NCI-H187 treated with DMSO at 0.1 percent for 48 hours (cell line): ENCODE measurements at places on chromosomes 3 and 15.

DNA sequence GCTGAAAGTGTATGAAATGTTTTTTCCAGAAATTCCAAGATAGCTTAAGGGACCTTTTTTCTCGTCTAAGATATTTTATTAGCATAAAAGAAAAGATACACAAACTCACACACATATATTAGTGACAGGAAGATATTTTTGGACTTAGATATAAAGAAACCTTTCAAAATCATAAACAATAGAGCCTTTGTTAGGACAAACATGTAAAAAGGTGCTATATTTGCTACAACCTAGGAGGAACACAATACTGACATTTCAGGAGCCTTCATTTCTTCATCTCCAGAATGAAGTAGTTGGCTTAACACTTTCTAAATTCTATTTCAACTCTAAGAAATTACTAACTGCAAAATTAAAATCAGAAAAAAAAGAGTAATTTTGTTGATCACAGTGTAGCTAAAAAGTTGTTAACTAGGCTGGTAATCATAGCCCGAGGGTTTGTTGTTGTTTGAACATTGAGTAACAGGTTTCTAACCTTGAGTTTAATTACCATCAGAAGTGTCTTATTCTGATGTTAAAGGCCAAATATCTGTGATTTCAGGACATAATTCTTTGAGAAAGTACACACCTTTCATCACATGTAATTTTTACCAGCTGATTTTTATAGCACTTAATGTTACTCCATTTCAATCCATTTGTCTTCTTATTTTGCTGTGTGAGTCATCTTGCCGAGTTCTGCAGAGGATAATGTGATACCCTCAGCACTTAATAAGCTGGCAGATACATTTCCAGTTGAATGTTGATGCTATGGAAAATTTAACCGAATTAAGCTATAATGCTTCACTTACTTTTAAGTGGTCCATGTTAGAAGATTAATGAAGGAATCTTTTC is 97.3 kb downstream of the MBNL1 start:
- DNase-seq = no peak

DNA sequence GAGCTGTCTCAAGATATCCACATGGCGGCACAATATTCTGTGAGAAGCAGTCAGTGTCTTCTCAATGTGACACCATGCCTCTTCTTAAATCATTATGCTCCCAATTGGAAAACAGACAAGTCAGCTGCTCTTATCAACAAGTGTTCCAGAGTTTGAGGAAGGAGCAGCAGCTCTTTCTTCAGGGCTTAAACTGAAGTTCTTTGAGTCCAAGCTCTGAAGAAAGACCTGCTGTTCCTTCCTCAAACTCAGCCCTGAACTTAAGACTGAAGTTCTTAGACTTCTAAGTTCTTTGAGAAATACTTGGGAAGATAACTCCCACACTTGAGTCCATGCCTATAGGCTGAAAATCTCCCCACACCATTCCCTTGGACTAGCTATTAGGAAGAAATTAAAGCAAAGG is 43.4 kb downstream of the NPTN start:
- DNase-seq = no peak

GRCh38 chr3:160220038-160220437 is 5.2 kb upstream of the C3orf80 start:
- no peak for DNase-seq

DNA sequence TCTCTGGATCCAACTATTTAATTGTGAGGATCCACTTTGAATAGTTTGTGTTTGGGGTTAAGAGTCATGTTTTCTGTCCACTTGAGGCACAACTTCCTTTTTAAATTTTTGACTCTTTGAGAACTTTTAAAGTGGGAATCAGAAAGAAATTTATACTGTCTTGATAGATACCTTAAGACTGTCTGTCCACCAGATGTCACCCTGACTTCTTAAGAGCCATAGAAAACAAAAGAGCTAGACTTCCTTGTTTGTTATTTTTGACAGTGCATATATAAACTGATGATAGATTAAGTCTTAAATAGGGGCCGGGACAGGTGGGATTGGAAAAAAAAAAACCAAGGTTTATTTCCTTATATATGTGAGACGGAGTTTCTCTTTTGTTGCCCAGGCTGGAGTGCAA is 52.1 kb upstream of the WDR72 start:
- DNase-seq = no peak

DNA sequence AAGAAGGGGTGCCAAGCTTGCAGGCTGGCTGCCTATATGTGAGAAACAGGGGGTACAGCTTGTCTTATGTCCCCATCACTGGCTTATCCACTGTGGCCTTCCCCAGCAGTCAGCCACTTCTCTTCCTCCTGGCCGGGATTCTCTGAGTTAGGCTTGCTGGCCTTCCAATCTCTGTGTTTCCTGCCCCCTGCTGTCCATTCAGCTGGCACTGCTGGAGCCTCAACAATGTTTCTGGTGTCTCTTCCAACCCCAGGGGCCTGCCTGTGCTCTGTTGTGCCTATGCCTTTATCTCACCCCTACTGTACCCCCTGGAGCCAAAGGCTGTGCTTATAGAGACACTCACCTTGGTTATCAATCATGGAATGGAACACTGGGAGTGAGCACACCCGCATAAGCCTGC is 36.5 kb downstream of the ANAPC13 start:
- DNase-seq = no peak
